ENCODE measurements at places on chromosomes 11 and 22.

GRCh38 chr11:2591805-2592204, 108.0 kb downstream of the KCNQ1OT1 start:
- peak; percentile 3 for DNase-seq

DNA sequence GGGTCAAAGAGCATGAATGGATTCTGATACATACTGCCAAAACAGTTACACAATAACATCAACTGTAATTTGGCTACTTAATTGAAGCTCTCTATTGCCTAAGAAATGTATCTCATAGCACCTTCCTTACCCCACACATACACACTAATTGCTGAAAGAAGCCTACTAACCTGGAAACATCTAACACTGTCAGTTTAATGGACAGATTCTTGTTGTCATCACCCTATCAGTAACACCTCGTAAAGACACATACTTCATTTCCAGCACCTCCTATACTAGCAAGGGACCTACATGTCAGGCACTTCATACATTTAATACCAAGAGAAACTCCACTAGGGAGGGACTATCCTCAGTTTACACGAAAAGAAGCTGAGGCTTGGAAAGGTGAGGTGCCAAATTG, 9.9 kb downstream of the NAP1L4 start:
- no peak for DNase-seq

- no peak for DNase-seq
These were observed 39.7 kb downstream of the PPP6R3 start for GRCh38 chr11:68500206-68500605.

GRCh38 chr22:40044870-40045834, 50.4 kb downstream of the FAM83F start:
- peak; percentile 80 for DNase-seq

DNA sequence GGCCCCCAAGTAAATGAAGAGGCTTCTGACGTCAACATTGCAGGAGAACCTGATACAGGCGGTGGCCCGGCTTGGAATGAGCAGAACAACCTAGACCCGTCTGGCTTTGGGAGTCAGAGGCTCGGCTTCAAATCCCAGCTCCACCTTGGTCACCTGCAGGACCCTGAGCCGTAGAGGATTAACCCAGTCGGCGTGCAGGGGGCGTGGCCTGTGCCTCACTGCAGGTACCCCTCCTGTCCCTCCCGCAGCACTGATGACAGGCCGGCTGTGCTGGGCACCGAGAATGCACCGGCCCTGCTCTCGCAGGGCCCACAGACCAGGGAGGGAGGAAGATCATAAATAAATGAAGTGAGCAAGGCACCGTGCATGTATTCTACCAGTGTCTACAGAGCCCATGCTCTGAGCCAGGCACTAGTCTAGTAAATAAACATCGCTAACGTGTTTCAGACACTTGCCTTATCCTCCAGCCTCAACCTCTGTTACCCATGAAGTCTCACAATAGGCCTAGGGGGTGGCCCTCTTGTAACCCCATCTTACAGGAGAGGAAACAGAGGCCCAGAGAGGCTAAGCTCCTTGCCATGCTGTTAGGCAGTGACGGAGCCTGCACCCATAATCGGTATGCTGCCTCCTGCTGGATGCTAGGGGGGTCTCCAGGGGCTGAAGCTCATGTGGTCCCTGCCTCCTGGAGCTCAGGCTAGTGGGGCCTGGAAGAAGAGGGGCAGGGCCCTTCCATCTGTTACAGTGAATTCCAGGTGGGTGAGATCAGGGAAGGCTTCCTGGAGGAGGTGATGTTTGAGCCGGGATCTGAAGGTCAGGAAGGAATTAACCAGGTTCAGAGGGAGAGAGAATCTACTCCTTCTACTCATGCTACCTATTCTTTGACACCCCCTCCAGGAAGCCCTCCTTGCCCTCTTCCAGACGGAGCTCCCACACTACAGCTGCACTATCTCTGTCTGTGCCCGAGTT, 53.4 kb downstream of the RTL6 start:
- DNase-seq = no peak

DNA sequence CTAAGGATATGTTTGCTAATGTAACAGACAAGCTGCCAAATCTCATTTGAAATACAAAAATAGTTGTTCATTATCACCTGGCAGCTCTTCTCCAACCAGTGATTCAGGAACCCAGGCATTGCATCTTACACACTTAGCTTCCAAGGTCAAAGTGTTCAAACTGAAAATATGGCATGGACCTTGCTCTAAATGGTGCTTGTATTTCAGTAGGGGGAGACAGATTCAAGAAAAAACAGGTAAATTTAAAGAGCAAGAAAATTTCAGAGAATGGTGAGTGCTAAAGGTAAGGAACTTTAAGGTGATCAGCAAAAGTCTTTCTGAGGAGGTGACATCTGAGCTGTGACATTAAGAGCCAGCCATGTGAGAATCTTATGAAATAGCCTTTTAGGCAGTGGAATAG, 82.8 kb upstream of the E2F8 start:
- DNase-seq = no peak

- no peak for DNase-seq
These were observed 56.7 kb downstream of the PPP6R3 start for GRCh38 chr11:68517121-68517741.

GRCh38 chr11:67671211-67671520, 3.3 kb downstream of the ALDH3B2 start:
- DNase-seq = no peak

GRCh38 chr22:37259540-37260029, 15.5 kb upstream of the RAC2 start:
- peak; percentile 75 for DNase-seq

DNA sequence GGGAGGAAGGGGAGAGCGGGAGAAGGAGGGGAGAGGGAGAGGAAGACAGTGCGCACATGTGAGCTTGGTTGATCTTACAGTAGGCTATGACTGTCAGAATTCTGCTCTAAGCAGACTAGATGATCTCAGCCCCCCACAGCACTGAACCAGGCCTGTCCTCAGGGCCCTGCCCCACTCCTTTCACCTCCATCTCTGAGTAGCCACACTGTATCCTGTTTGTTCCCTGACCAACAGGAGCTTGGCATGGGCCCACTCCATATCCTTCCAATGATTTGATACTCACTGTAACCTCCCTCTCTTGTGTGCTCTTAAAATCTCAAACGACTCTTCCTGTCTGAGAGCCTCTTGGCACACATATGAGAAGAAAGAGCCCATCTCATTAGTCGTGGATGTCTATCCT, 86.1 kb upstream of the PARVA start:
- no peak for DNase-seq

DNA sequence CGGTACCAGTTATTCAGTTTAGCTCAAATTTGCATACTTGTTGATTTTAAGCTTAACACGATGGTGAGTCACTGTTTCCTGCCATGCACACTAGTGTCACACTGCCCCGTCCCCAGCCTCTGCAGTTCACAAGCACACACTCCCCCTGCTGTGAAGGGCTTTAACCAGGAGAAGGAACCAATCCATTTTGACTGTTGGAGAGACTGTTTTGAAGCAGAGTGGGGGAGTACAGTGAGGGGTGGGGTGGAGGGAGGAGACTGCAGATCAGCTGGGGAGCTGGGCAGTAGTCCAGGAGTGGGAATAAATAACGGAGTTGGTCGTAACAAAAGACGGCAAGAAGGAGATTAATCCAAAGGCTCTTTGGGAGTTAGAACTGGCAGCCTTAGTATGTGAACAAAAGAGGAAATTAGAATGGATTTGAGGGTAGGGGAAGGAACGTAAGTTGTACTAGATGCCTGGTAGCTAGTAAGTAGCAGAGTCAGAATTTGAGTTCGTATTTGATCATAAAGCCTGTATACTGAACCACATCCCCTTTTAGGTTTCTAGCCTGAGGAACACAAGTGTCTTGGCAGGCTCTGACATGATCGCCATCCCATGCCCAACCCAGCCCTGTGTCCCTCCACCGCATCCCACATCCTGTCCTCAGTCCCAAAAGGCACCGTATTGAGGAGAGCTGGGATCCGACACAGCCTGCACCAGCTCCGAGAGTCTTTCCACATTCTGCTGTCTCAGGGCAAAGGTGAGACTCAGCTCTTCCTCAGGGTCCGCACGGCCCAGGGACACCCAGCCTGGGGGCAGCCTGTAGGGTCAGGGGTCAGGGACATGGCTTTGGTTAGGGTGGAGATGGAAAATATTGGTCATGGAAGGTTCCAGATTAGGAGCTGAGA, 862 bp downstream of the TPP1 start:
- peak; percentile 80 for DNase-seq

Data from hepatocyte (in vitro differentiated cells).